ENCODE measurements at places on chromosomes 1 and 21. TPM values are rescaled to one million over a fixed set of nuclear protein-coding genes. Genes with fewer than 3 reads are reported as not detected.

The CSMD2 gene
- 0.27 TPM for total RNA-seq

The PATJ gene
- 2.0 TPM for total RNA-seq

The PEX11B gene
- total RNA-seq: 24.7 TPM

The SLC41A1 gene
- total RNA-seq: 6.2 TPM

The CASQ2 gene
- not detected for total RNA-seq

- peaks cover 4% of the 10 kb centered on the region for H3K27me3 ChIP-seq
- H3K36me3 ChIP-seq: no peaks in the 10 kb centered on the region
- no peak for DNase-seq
- peaks cover 13% of the 10 kb centered on the region for H3K4me1 ChIP-seq
- no peak overlapping the region for H3K4me3 ChIP-seq
These were observed 83.4 kb downstream of the PSMG1 start for GRCh38 chr21:39099859-39100258.

DNA sequence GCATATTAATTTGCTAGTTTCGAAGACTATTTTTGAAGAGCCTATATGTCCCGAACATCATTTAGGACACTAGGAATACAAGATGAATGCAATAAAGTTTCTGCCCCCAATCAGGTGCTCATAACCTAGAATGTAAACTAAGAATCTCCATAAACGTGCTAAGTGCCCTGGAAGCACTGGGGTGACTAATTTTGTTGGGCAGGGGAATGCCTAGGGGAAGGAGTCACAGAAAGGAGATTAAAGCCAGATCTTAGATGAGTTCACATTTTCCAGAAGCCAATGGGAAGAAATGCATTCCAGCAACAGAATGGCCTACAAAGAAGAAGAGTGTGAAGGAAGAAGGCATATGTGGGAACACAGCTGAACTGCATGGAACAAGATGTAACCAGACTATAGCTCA is 19.5 kb downstream of the SCYL3 start:
- DNase-seq: no peak
- H3K27me3 ChIP-seq: no peaks in the 10 kb centered on the region
- H3K4me1 ChIP-seq: no peaks in the 10 kb centered on the region
- no peak overlapping the region for H3K27ac ChIP-seq

GRCh38 chr1:245965398-245965797 is 541.7 kb downstream of the SMYD3 start:
- no peak for DNase-seq
- H3K27ac ChIP-seq: no peak overlapping the region
- H3K36me3 ChIP-seq: no peaks in the 10 kb centered on the region
- no peak overlapping the region for H3K4me3 ChIP-seq

DNA sequence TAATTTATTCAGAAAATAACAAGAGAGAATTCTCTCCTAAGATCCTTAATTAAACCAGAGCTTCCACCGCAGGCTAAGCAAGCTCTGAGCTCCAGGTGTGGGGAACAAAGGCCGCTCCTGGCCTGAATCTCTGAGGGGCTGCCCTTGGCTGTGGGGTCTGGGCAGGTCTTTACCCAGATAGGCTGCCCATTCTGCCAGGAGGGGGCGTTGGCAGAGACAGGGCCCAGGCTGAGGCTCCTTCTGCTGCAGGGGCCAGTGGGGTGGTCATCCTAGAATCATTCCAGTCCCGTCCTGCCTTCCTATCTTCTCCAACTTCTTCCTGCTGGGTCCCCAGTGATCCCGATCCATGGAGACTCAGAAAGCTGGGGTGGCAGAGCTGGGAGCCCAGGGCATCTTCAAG is 82.9 kb upstream of the POU3F1 start:
- H3K4me3 ChIP-seq: no peak overlapping the region
- peaks cover 2% of the 10 kb centered on the region for H3K4me1 ChIP-seq
- H3K27me3 ChIP-seq: peaks cover 7% of the 10 kb centered on the region
- DNase-seq: no peak
- H3K36me3 ChIP-seq: no peaks in the 10 kb centered on the region
- no peak overlapping the region for H3K27ac ChIP-seq

DNA sequence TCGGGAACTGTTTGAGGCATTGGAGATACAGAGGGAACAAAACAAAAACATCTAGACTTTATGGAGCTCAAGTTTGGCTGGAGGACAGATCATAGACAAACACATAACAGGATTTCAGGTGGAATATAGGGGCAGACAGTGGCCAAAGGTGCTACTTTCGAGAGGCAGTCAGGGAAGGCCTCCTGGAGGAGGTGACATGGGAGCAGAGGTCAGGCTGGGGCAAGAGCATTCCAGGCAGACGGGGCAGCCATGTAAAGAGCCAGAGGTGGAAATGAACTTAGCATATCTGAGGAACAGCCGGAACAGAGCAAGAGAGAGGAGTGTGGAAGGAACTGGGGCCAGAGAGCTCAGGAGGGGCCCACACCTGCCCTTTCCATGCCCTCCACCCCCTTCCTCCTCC is 122.3 kb downstream of the DMRTB1 start:
- peaks cover 4% of the 10 kb centered on the region for H3K36me3 ChIP-seq
- H3K27me3 ChIP-seq: peaks cover under 1% of the 10 kb centered on the region
- peak overlapping the region; percentile 13 for H3K27ac ChIP-seq

GRCh38 chr1:65254320-65255034 is 54.9 kb upstream of the DNAJC6 start:
- peak overlapping the region; percentile 89 for H3K27ac ChIP-seq
- no peaks in the 10 kb centered on the region for H3K36me3 ChIP-seq
- peaks cover 9% of the 10 kb centered on the region for H3K27me3 ChIP-seq

DNA sequence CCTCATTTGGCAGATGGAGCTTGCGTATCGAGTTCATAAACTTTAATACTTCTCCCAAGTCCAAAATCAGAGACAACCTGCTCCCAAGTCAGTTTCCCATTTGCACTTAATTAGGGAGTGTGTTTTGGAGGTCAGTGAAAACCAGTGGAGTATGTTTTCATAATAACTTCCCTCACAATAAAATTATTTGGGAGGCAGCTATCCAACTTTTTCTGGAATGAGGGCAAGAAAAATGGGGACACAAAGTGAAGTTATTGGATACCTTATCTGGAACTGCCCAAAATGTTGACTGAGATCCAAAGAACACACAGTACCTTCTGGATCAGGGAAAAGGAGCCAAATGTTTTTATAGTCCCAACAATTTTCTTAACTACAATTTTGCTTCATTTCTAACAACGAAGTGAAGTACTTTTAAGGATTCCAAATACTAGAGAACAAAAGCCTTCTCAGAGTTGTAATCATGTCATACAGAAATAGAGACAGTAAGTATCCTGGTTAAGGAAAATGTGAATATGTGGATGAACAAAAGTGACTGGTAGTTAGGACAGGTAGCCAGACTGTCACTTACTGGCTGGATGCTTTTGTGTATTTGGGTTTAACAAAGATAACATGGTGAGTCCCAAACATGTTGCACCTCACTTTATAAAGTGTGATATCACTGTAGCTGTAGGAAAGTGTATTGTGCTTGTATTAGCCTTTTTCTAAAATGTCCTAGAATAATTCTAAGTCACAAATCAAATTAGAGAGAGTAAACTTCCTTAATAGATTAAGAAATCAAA is 325.0 kb downstream of the HLX start:
- H3K27ac ChIP-seq: no peak overlapping the region
- H3K4me3 ChIP-seq: no peak overlapping the region
- H3K4me1 ChIP-seq: no peaks in the 10 kb centered on the region
- peaks cover 7% of the 10 kb centered on the region for H3K36me3 ChIP-seq
- H3K27me3 ChIP-seq: no peaks in the 10 kb centered on the region

Data from glutamatergic neuron (in vitro differentiated cells).